Mesangial cell (primary cell): ENCODE measurements at places on chromosomes 3 and 15. TPM values are rescaled to one million over a fixed set of nuclear protein-coding genes. Genes with fewer than 3 reads are reported as not detected.

The ZBBX gene
- 0.25 TPM in 1 of 2 replicates, not detected in the other for total RNA-seq

The KNG1 gene
- not detected in 2 replicates for total RNA-seq

The NR1I2 gene
- under 0.01 and 0.16 TPM in 2 replicates for total RNA-seq

The GPR87 gene
- 0.49 and 0.51 TPM in 2 replicates for total RNA-seq

The CHRNA7 gene
- 1.4 TPM in 1 of 2 replicates, not detected in the other for total RNA-seq

The ZNF106 gene
- 22.4 and 23.1 TPM in 2 replicates for total RNA-seq

The AHSG gene
- total RNA-seq: not detected in 2 replicates

The NRG4 gene
- not detected in 2 replicates for total RNA-seq

The PAQR5 gene
- total RNA-seq: 0.81 and 0.89 TPM in 2 replicates

The SLC9C1 gene
- not detected in 2 replicates for total RNA-seq

The AADACL2 gene
- not detected in 2 replicates for total RNA-seq

The ASB7 gene
- 8.0 and 10.0 TPM in 2 replicates for total RNA-seq

The INO80 gene
- 17.6 and 33.4 TPM in 2 replicates for total RNA-seq

The ANKRD63 gene
- not detected in 2 replicates for total RNA-seq

The EPHB3 gene
- 0.13 and 0.16 TPM in 2 replicates for total RNA-seq

The SH3BP5 gene
- total RNA-seq: 6.2 and 7.7 TPM in 2 replicates

The IL17RB gene
- total RNA-seq: 0.49 and 0.63 TPM in 2 replicates

The ROBO1 gene
- 38.3 and 63.5 TPM in 2 replicates for total RNA-seq

The ZPLD1 gene
- 0.25 and 1.1 TPM in 2 replicates for total RNA-seq
